ENCODE measurements at places on chromosomes 7 and 10.

DNA sequence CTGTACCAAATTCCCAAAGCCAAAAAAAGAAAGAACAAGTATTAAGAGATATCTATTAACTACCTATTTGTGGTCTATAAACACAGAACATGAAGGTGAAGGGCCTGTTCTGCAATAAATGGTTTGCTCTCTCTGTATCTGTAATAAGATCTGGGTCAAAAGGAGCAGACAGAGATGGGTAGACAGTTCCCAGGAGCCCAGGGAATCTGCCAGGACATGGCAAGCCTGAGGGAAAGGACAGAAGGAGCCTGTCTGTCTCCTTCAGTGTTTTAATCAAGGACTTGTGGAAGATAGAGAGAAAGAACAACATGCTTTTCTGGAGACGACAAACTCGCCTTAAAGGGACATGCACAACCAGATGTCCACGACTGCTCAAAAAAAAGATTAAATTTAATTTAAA, 165.7 kb downstream of the ELMO1 start:
- no peak for DNase-seq

DNA sequence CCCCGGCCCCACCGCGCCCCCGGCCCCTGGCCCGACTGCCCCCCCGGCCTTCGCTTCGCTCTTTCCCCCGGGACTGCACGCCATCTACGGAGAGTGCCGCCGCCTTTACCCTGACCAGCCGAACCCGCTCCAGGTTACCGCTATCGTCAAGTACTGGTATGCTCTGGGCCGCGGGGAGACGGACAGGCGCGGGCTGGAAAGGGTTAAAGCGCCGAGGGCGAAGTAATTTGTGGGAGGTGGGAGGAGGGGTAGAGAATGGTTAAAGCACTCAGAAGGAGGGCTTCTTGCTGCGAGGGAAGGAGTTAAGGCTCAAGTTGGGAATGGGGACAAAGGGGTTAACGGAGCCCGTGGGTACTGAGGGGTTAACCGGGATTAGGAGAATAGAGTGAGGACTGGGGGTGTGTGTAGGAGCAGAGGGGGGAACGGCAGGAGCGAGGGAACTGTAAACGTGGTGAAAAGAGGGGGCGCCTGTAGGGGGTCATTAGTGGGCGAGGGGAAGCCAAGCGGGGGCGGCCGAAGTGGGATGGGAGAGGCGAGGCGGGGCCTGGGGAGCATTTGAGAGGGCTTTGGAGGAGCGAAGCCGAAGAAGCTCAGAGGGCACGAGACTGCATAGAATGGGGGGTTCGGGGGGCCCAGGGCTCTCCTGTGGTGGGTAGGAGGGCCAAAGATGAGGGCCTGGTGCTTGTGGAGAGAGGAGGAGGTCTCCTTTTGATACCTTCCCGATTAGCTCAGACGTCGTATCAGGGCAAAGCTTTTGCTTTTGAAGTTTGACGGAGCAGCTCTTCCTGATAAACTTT, 605 bp downstream of the SUFU start:
- peak; percentile 58 for DNase-seq

- DNase-seq: peak; percentile 12
These were observed 13.0 kb upstream of the AKR1E2 start for GRCh38 chr10:4813023-4813422.

- DNase-seq: no peak
These were observed 513.6 kb downstream of the ATRNL1 start for GRCh38 chr10:115606741-115607140.

DNA sequence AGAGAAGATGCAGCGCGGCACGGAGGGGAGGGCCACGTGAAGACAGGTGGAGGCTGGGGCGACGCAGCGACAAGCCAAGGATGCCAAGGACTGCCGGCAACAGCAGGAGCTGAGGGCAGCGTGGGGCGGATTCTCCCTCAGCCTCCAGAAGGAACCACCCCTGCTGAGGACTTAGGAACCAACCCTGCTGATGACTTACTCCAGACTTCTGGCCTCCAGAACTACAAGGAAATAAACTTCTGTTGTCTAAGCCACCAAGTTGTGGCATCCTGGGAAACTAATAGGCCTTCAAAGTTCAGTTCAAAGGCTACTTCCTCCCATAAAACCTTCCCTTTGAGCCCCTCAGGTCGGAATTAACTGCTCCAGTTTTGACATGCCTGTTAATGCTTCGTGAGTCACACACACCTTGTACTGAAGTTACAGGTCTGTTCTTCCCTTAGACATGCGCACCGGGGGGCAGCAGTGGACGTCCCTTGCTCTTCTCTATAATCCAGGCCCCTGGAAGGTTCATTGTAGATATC, 88.4 kb upstream of the RHEB start:
- no peak for DNase-seq

DNA sequence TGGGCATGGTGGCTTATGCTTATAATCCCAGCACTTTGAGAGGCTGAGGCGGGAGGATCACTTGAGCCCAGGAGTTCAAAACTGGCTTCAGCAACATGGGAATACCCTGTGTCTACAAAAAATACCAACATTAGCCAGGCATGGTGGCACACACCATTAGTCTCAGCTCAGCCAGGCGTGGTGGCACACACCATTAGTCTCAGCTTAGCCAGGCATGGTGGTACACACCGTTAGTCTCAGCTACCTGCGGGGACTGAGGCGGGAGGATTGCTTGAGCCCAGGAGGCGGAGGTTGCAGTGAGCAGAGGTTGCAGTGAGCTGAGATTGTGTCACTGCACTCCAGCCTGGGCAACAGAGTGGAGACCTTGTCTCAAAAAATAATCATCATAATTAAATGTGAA, 9.0 kb downstream of the LRRC27 start:
- DNase-seq: no peak

DNA sequence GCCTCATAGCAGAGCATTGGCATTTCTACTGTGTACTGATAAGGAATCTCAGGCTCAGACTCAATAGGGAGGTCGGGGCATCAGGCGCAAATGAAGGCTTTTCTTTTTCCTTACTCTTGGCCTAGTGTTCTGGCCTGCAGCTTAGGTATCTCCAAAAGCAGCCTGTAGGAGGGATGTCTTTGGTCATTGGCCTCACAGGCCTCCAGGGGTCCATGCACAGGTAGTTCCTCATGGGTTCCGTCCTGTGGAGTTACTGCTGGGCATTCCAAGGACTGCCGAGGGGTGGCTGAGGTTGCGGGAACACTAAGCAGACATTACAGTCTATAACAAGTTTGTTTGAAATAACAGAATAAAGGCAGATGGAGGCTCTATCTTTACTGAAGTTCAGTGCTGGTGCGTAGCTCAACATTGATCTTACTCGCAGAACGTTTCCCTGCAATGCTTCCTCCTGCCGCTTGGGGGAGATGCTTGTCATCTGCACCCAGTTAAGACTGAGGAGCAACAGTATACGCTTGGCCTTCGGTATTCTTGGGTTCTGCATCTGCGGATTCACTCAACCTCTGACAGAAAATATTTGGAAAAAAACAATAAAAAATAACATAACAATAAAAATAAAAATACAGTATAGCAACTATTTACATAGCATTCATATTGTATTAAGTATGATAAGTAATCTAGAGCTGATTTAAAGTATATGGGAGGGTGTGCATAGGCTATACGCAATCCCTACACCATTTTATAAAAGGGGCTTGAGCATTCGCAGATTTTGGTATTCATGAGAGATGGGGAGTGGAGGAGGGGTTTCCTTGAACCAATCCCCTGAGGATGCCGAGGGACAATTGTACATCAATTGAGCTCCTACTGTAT, 58.9 kb downstream of the SH2D4B start:
- peak; percentile 51 for DNase-seq

- no peak for DNase-seq
These were observed 485.6 kb downstream of the INHBA start for GRCh38 chr7:41217306-41217705.

GRCh38 chr7:46515844-46516590, 594.9 kb upstream of the IGFBP3 start:
- DNase-seq: no peak
